Activated B cell treated with CpG ODN at 0.5 μM for 24 hours (primary cell): ENCODE measurements at places on chromosomes 16 and 17. TPM values are rescaled to one million over a fixed set of nuclear protein-coding genes. Genes with fewer than 3 reads are reported as not detected.

The SLFN12 gene
- 8.7 and 9.0 TPM in 2 replicates for total RNA-seq

The KRTAP9-8 gene
- not detected in 2 replicates for total RNA-seq

The CAPNS2 gene
- total RNA-seq = not detected in 2 replicates

The PAQR4 gene
- total RNA-seq = 2.4 and 2.7 TPM in 2 replicates

The MYH2 gene
- not detected in 2 replicates for total RNA-seq

The MVP gene
- total RNA-seq = 177 and 179 TPM in 2 replicates

- no peaks in the 10 kb centered on the region for H3K27me3 ChIP-seq
- H3K4me1 ChIP-seq = peaks cover 6% of the 10 kb centered on the region
- H3K27ac ChIP-seq = peak overlapping the region; percentile 25
- H3K4me3 ChIP-seq = no peak overlapping the region
- H3K36me3 ChIP-seq = peaks cover 52% of the 10 kb centered on the region
These were observed 44.1 kb downstream of the CRLF3 start for GRCh38 chr17:30780343-30780742.

- H3K36me3 ChIP-seq = no peaks in the 10 kb centered on the region
- H3K4me3 ChIP-seq = no peak overlapping the region
- no peak for DNase-seq
These were observed 16.0 kb upstream of the LHX1 start for GRCh38 chr17:36921095-36921851.

DNA sequence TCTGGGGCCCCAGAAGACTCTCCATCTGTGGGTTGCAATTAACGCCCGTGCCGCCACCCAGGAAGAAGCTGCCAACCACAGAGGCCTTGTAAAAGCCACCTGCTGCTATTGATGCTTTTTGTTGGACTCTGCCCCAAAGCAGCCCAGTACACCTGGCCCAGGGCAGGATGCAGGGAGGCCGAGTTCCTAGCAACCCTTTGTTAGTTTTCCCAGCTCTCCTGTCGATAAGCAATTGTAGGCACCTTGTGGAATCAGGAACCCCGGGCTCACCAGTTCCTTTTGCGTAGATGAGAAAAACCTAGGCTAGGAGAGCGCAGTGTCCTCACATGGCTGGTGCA, 103.3 kb downstream of the ABCC6 start:
- H3K27ac ChIP-seq = peak overlapping the region; percentile 8
- no peaks in the 10 kb centered on the region for H3K4me1 ChIP-seq
- DNase-seq = no peak
- H3K4me3 ChIP-seq = no peak overlapping the region
- H3K27me3 ChIP-seq = no peaks in the 10 kb centered on the region
- H3K36me3 ChIP-seq = peaks cover 91% of the 10 kb centered on the region

DNA sequence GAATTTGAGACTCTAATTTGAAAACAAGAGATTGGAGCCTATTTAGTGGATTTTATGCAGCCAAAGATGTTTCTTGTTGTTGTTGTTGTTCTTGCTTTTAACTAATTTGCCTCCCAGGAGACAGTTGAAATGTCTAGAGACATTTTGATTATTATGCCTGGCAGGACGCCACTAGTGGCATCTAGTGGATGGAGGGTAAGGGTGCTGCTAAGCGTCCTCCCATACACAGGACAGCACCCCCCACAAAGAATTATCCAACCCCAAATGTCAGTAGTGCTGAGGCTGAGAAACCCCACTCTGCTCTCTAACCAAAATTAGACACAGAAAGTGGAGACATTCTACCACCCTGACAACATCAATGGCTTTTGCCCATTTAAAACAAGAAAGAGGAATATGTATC, 15.4 kb upstream of the HSBP1 start:
- no peak overlapping the region for H3K4me3 ChIP-seq
- H3K27ac ChIP-seq = no peak overlapping the region
- no peak for DNase-seq
- peaks cover 9% of the 10 kb centered on the region for H3K36me3 ChIP-seq
- no peaks in the 10 kb centered on the region for H3K27me3 ChIP-seq

DNA sequence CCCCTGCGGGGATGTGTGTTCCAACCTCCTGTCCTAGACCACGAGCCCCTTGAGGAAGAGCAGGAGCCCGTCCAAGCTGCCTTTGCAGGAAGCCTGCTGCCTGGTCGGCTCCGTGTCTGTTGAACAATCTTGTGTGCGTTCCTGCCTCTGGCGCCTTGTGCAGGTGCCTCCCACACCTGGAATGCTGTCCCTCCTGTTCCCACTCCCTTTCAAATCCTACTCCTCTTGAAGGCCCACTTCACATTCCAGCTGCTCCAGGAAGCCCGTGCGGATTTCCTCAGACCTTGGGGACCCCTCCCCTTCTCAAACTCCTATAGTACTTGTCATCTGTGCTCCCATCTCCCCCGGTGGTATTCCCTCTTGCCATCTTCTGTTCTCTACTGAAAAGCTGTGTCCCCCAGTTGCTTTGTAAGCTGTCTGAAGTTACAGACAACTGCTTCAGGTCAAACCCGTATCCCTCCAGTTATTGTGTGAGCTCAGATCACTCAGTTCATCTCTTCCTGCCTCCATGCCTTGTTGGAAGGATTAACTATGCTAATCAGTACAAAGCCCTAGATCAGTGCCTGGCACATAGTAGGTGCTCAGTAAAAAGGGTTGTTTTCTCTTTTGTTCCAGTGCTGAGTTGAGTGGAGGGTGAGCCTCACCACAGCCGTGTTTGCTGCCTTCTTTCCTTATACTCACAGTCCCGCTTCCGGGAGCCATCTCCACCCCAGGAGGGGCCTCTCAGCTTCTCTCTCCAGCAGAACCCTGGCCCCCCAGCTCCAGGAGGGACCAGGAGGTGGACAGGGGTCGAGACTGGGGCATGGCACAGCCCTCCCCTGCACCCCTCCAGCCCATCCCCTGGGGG, 241.8 kb upstream of the CIBAR2 start:
- H3K4me1 ChIP-seq = no peaks in the 10 kb centered on the region
- H3K27me3 ChIP-seq = peaks cover 1% of the 10 kb centered on the region
- no peak for DNase-seq

- peaks cover 2% of the 10 kb centered on the region for H3K27me3 ChIP-seq
- peak; percentile 66 for DNase-seq
- peak overlapping the region; percentile 94 for H3K27ac ChIP-seq
- H3K4me1 ChIP-seq = peaks cover 63% of the 10 kb centered on the region
- peaks cover 4% of the 10 kb centered on the region for H3K36me3 ChIP-seq
These were observed 9.9 kb downstream of the CYGB start for GRCh38 chr17:76527430-76528111.

DNA sequence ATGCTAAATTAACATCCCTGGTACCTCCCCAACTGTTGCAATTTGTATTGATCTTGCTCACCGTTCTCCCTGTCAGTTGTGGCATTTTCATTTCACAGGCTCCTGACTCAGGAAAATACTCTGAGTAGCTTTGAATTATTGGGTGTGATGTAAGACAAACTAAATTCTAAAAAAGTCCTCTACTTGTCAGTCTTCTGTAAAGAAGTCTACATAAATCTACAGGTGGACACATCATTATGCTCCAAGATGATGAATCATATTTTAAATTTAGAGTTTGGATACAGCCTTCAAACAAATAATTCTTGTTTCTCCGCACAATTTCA, 47.2 kb downstream of the MARCHF10 start:
- no peaks in the 10 kb centered on the region for H3K36me3 ChIP-seq
- no peak overlapping the region for H3K4me3 ChIP-seq
- no peak overlapping the region for H3K27ac ChIP-seq
- peaks cover 12% of the 10 kb centered on the region for H3K27me3 ChIP-seq
- no peaks in the 10 kb centered on the region for H3K4me1 ChIP-seq

- peaks cover 56% of the 10 kb centered on the region for H3K36me3 ChIP-seq
- H3K4me1 ChIP-seq = peaks cover 64% of the 10 kb centered on the region
- H3K27ac ChIP-seq = peak overlapping the region; percentile 100
- DNase-seq = peak; percentile 32
These were observed 1.3 kb downstream of the FUS start for GRCh38 chr16:31181102-31181830.

DNA sequence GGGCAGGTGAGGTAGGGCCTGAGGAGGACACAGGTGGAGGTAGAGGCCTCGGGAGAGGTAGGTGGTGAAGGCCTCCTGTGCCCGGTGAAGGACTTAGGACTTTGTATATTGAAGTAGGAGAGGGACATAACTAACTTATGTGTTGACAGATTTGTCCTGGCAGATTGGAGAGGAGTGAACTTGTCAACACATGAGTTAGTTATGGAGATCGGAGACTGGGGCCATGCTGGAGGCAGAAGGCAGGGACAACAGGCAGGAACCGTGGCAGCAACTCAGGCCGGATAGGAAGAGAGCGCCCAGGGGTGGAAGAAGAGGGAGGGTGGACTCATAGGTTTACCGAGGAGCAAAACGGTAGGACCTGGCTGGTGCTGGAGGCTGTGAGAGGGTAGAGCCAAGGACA, 18.4 kb downstream of the GLP2R start:
- no peaks in the 10 kb centered on the region for H3K4me1 ChIP-seq
- no peak for DNase-seq
- no peak overlapping the region for H3K27ac ChIP-seq
- no peaks in the 10 kb centered on the region for H3K36me3 ChIP-seq
- H3K27me3 ChIP-seq = peaks cover 6% of the 10 kb centered on the region

DNA sequence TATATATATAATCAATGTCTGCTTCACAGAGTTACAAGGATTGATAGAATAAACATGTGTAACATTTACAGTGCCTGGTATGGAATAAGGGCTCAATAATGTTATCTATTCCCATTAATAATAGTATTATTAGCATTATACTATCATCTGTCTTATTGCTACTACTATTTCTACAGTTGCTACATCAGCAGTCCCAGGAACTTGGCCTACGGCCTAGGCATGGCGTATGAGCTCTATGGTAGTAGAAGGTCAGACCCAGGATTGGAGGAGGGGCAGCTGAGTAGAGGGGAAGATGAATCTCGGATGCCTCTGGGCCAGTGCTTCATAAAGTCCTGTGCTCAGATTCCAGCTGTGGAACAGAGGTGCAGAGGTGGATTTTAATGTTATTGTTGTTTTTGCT, 146.3 kb upstream of the TBX2 start:
- H3K27me3 ChIP-seq = no peaks in the 10 kb centered on the region
- H3K27ac ChIP-seq = no peak overlapping the region
- peaks cover 11% of the 10 kb centered on the region for H3K4me1 ChIP-seq
- H3K36me3 ChIP-seq = no peaks in the 10 kb centered on the region
- H3K4me3 ChIP-seq = no peak overlapping the region

DNA sequence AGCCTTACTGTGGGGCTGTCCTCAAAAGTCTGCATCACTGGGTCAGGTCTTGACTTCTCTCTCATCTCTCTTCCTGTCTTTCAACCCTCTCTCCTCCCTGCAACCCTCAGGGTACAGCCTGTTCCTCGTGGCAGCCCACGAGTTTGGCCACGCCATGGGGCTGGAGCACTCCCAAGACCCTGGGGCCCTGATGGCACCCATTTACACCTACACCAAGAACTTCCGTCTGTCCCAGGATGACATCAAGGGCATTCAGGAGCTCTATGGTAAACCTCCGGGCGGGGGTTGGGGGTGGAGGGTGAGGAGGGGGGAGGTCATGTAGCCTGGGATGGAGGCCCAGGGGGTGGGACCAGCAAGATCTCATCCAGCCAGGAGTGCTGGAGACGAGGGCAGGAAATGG, 12.7 kb downstream of the MMP2 start:
- no peaks in the 10 kb centered on the region for H3K4me1 ChIP-seq
- no peak for DNase-seq
- peaks cover 3% of the 10 kb centered on the region for H3K27me3 ChIP-seq
- no peaks in the 10 kb centered on the region for H3K36me3 ChIP-seq
- H3K27ac ChIP-seq = no peak overlapping the region
- H3K4me3 ChIP-seq = no peak overlapping the region

DNA sequence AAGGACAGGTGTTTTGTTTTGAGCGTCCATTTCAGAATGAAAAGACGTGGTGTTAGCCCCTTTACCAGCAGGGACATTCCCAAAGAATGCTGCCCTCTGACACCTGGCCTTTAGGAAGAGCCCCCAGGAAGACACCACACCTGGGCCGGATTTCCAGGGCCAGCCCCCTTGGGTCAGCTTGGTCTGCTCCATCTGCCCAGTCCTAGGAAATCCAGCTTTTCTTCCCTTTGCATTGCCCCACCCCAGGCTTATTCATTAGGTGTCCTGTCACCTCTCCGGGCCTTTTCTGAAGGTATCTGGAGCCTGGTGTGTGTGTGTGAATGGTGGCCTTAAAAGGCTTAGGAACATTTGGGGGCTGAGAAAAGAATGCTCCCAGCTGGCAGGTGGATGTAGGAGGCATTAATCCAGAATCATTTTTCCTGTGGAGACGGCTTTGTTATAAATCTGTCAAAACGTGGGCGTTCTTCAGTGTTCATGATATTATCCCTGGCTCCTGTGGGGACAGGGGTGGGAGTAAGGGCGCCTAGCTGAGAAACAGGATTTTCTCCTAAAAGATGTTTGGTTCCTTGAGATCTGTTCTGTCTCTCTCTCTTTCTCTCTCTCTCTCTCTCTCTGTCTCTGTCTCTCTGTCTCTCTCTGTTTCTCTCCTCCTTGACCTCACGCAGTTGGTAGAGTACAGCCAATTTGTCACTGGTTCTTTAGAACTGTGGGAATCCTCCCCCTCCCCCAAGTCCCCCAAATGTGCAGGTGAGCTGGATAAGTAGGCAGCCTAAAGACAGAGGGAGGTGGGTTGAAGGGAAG, 84.0 kb downstream of the NTN1 start:
- H3K4me3 ChIP-seq = no peak overlapping the region
- H3K27me3 ChIP-seq = peaks cover under 1% of the 10 kb centered on the region
- peaks cover 8% of the 10 kb centered on the region for H3K4me1 ChIP-seq
- no peak overlapping the region for H3K27ac ChIP-seq
- DNase-seq = no peak

- peaks cover 34% of the 10 kb centered on the region for H3K36me3 ChIP-seq
- peak overlapping the region; percentile 84 for H3K4me3 ChIP-seq
- H3K4me1 ChIP-seq = peaks cover 43% of the 10 kb centered on the region
- no peak for DNase-seq
These were observed 1.4 kb upstream of the KANSL1 start for GRCh38 chr17:46194393-46195216.

- no peak overlapping the region for H3K4me3 ChIP-seq
- no peaks in the 10 kb centered on the region for H3K27me3 ChIP-seq
- no peak overlapping the region for H3K27ac ChIP-seq
- DNase-seq = no peak
These were observed 36.2 kb downstream of the ZFPM1 start for GRCh38 chr16:88489163-88489741.

- no peaks in the 10 kb centered on the region for H3K27me3 ChIP-seq
- H3K36me3 ChIP-seq = peaks cover 8% of the 10 kb centered on the region
- no peak overlapping the region for H3K27ac ChIP-seq
- peak overlapping the region; percentile 78 for H3K4me3 ChIP-seq
- H3K4me1 ChIP-seq = peaks cover 30% of the 10 kb centered on the region
- DNase-seq = peak; percentile 30
These were observed 861 bp downstream of the RAB11FIP3 start for GRCh38 chr16:426115-426905.

GRCh38 chr17:56908001-56908542, 5.8 kb downstream of the TRIM25 start:
- peak overlapping the region; percentile 75 for H3K4me3 ChIP-seq
- peaks cover 62% of the 10 kb centered on the region for H3K4me1 ChIP-seq
- H3K27me3 ChIP-seq = no peaks in the 10 kb centered on the region

GRCh38 chr17:57684711-57685498, 60.2 kb downstream of the CCDC182 start:
- H3K36me3 ChIP-seq = peaks cover 8% of the 10 kb centered on the region
- DNase-seq = no peak

GRCh38 chr16:25012525-25012991, 2.6 kb downstream of the ARHGAP17 start:
- no peaks in the 10 kb centered on the region for H3K27me3 ChIP-seq
- H3K4me1 ChIP-seq = peaks cover 86% of the 10 kb centered on the region
- no peak for DNase-seq
- H3K36me3 ChIP-seq = peaks cover 62% of the 10 kb centered on the region
